ENCODE measurements at places on chromosomes 13 and 19.

- no peak for DNase-seq
Measured at GRCh38 chr13:97855570-97856303, 97.7 kb upstream of the IPO5 start.

DNA sequence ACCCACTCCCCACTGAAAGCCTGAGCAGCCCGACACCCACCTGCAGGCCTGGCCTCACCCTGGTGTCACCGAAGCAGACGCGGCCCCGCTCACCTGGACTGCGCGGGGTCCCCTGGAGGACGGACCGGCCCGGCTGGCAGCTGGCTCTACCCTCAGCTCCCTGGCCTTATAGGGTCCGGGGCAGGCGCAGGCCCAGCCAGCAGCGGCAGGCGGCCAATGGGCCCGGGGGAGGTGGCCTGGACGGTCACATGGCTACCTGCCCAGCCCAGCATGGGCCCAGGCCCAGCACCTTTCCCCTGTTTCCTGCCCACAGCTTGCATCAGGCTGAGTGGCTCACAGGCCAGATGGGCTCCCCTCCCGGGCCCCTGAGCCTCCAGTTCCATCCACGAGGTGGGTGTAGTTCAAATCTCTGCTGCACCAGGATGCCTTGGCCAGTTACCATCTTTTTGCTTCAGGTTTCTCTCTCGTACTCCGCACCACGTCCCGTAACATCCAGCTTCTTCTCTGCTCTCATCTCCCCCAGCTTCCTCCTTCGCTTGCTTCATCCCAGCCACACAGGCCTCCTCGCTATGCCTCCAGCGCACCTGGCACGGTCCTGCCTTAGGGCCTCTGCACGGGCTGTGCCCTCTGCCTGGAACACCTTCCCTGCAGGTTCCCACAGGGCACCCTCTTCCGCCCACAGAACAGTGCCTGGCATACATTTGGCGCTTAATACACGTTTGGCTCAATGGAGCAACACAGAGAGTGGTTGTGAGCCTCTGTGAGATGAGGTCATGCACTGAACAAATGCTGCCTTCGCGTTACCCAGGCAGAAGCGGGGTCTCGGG, at the start of gene PLIN4:
Gene PLIN4, minus strand, starts transcription at position 142 of the 827 bp plus-strand sequence. CDS start 214 bp downstream, outside the sequence.
- DNase-seq, result no peak

GRCh38 chr19:10467104-10467706, 36.0 kb downstream of the KEAP1 start:
- no peak for DNase-seq

DNA sequence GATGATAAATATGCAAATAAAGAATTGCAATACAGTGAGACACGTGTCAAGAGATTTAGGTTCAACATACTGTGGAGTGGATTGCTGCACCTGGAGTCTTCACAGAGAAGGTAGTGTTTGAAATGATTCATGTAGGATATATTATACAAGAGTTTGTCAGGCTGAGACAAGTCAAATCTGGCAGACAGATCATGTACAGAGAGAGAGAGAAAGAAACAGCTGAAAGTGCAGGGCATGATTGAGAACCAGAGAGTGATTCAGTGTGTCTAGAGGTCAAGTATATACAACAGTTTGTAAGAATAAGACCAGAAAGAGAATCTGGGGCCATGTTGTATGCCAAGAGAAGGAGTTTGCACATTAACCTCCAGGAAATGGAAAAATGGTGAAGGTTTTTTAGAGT, 2.1 kb upstream of the VWA8 start:
- no peak for DNase-seq

DNA sequence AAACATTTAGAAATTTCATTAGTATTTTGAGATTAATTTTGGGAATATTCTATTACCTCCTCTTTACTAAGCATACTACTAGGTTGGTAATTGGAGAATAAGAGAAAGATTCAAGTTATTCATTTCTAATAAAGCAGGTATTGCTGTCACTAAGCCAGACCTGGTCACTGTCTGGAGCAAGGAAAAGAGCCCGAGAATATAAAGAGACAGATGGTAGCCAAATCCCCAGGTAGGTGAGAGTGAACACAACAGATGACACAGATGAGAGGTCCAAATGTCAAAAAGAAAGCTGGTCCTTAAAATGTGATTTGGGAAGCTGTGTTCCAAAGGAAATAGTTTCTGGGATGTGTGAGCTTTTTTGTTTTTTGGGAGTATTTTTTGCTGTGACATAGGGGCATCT, 128.6 kb downstream of the ZNF100 start:
- DNase-seq, result no peak

GRCh38 chr13:97499181-97499580, 65.2 kb downstream of the RAP2A start:
- DNase-seq, result no peak

- DNase-seq, result no peak
Measured at GRCh38 chr13:112997188-112998130, 28.4 kb downstream of the MCF2L start.

GRCh38 chr19:38004186-38004520, 97.1 kb downstream of the SIPA1L3 start:
- DNase-seq, result no peak

DNA sequence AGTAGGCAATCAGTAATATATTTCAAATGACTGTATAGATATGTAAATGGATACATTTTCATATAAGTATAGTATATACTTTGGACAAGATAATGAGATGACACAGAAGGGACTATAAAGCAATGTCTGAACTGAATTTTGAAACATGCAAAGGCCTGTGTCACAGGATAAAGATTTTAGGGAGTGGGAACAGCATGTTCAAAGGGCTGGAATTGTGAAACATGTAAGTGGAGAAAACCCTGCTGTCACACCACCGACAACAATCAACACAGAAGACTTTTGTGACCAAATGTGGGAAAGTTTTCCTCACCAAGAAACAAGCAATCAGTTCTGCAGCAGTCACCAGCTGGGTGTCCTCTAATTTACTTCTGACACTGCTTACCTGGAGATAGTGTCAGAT, 42.9 kb downstream of the LPAR6 start:
- no peak for DNase-seq

- no peak for DNase-seq
Measured at GRCh38 chr13:61994174-61994573, 578.5 kb upstream of the PCDH20 start.

DNA sequence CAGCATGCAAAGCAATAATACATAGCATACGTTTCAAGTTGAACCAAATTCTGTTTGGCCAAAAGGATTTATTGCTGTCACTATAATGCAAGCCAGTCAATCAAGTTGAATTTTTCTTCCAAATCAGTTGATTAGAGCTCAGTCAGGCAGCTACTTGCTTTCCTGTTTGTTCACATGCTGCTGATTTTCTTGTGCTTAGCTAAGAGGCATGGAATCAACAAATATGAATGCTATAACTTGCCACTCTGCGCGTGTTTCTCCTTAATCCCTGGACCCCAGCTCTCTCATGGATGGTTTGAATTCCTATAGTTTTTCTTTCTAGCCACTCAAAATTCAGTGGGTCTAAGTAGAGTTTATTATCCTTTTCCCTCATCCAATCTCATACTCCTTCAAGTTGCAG, 311.3 kb downstream of the KLF5 start:
- no peak for DNase-seq

Measured in stimulated activated CD8-positive, alpha-beta memory T cell treated with anti-CD3 and anti-CD28 coated beads, Interleukin-4, amount 100 ng/mL, for 4 hours (primary cell).